Muscle of arm (tissue), 14 donors: ENCODE measurements at places on chromosomes 13 and 19.

DNA sequence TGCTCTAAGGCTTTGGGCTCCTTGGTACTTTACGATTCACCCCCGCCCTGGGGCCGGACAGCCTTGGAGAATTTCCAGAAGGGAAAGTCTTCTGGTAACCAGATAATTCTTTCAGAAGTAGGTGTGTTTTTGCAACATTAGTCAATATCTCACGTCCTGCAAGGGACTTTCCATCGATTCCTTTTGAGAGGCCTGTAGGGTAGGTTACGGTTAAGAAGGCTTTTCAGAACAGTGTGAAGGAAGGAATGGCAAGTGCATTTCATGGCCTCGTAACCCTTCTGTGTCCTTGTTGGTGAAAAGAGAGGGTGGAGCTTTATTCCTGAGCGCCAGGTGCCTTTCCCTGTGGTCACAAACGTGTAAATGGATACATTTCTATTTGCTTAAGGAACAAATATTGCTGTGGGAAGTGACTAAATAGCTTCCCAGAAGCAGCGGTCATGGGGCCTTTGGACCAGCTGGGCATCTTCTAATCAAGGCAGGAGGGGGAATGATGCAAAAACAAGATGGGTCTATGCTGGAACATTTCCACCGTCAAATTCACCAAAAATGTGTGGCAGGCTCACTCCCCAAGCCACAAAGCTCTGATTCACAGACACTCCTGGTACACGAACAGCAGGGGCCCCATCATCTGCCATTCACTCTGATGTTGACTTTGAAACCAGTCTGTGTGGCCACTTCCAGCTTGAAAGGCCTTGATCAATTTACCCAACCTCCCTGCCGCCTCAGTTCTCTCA, 99.2 kb downstream of the ANKRD10 start:
- no peak for DNase-seq

DNA sequence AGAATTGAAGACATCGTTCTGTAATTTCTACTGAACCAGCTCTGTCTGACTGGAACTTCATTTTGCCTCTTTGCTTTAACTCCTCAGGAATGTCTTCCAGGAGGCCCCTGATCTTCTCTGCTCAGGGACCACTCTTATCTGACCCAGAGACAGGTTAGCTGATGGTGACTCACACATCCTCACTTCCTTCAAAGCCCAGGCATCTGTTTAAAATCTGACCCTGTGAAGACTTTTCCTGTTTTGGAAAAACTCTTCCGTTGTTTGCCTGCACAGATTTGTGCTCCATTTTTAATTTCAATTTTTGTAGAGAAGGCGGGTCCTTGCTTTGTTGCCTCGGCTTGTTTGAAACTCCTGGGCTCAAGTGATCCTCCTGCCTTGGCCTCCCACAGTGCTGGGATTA, 1.6 kb downstream of the ARL11 start:
- no peak for DNase-seq

GRCh38 chr19:48659768-48660167, 13.0 kb downstream of the NTN5 start:
- DNase-seq = no peak

DNA sequence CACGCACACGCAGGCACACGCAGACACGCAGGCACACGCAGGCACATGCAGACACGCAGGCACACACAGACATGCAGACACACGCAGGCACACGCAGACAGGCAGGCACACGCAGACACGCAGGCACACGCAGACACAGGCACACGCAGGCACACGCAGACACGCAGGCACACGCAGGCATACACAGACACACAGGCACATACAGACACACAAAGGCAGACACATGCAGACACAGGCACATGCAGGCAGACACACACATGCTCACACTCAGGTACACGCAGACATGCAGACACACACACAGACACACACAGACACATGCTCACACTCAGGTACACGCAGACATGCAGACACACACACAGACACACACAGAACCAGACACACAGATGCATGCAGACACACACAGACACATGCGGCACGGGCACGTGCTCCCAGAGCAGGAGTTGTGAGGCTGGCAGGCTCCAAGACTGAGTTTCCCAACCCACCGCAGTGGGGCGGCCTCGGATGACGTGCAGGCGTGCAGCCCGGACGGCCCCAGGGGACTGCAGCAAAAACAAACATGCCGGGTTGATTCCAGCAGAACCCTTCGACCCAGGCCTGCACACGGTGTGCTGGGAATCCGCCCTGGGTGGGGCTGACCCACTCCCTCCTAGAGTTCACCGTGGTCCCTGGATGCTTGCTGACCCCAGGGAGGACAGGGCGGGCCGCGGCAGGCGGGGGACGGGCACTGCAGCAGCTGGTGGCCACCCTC, 100.0 kb downstream of the GADD45B start:
- no peak for DNase-seq

GRCh38 chr13:60590800-60591747, 194.1 kb downstream of the TDRD3 start:
- DNase-seq = peak; percentile 20

DNA sequence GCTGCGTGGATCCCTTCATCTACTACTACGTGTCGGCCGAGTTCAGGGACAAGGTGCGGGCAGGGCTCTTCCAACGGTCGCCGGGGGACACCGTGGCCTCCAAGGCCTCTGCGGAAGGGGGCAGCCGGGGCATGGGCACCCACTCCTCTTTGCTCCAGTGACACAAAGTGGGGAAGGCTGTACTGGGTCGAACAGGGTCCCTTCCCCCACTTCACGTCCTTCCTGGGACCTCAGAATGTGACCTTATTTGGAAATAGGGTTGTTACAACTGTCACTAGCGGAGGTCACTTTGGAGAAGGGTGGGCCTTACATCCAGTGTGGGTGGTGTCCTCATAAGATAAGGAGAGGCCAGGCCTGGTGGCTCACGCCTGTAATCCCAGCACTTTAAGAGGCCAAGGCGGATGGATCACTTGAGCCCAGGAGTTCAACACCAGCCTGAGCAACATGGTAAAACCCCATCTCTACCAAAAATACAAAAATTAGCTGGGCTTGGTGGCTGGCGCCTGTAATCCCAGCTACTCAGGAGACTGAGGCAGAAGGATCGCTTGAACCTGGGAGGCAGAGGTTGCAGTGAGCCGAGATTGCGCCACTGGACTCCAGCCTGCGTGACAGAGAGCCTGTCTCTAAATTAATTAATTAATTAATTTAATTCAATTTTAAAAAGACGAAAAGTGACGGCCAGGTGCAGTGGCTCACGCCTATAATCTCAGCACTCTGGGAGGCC, 1.8 kb downstream of the F2RL3 start:
- DNase-seq = no peak

DNA sequence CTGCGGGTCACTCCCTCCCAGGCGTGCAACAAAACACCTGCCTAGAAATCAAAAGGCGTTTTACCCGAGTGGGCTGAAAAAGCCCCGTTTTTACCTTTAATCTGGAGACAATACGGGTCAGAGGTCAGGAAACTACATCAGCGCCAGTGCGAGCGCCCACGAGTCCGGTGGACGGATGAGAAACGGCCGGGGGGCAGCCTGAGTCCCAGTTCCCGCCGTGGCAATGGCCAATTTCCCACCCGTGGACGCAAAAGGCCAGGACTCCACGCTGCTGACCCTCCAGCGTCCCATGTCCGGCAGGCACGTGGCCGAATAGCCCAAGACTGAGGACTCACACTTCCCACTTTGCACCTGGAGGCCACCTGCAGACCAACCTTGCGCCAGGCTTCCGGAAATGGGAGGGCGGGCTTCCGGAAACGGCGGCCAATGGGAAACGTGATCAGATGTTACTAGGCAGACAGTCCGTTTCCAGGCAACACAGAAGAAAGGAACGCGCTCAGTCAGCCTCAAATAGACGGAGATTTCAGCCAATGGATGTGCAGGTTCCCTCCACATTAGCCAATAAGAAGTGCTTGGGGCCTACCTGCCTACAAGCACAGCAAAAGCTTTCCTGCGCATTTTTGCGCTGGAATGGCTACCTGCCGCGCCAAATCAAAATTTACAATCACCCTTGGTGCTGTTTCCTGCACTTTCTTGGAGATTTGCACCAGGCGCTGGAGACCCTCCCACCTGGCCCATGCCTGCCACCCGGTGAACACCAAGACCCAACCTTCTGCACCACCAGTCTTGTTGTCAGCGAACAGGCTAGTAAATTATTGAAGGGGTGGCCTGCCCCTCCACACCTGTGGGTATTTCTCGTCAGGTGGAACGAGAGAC, 47.4 kb downstream of the ZFP14 start:
- DNase-seq = peak; percentile 96
